T-helper 2 cell (primary cell): ENCODE measurements at places on chromosomes 4 and X.
A peak's percentile ranks its signal among the peaks of the same experiment; 100 is the strongest.

GRCh38 chr4:101782546-101782945 lies 8.0 kb upstream of the BANK1 start:
- DNase-seq = no peak

- no peak for DNase-seq
Observed at GRCh38 chr4:148044912-148045352, 313.0 kb downstream of the ARHGAP10 start.

GRCh38 chrX:20140420-20140819 lies 1.2 kb downstream of the EIF1AX start:
- no peak for DNase-seq

- DNase-seq = no peak
Observed at GRCh38 chr4:7107166-7107905, 39.5 kb upstream of the GRPEL1 start.

DNA sequence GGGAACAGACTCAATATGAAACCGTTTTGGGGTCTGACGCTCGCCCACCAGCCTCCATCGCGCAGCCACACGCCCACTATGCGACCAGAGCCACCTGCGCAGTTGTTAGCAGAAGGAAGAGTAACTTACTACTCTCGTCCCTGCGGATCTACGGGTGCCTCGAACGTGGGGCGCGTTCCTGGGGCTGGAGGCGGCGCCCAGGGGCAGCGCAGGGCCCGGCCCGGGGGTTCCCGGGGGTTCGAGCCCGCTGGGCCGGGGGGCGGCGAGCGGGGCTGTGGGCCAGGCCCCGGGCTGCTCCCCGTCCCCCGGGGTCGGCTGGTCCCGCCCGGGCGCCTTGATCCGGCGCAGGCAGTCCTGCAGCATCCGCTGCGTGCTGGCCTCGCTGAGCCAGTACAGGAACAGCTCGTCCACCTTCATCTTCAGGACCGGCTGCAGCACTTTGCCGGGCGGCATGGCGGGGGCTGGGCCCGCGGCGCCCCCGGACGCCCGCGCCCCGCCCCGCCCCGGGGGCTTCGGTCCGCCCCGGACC lies 404 bp downstream of the PPP2R3B start:
- peak; percentile 21 for DNase-seq

DNA sequence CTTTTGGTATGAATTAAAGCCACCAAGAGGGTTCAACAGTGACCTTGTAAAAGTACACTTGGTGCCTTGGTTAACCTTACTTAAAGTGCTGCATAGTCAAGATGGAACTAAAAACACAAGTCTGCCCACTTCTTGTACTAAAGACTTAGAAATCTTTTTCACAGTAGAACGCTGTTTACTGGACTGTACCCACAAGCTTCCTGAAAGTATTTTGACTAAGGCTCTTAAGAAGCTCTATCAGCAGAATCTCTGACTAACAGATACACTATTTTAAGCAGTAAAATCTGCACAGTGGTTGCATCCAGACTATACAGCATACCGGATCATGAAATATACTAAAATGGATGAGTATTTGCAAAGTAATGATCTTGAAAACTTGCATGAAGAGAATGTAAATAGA lies 7.2 kb downstream of the RAB28 start:
- peak; percentile 92 for DNase-seq

- DNase-seq = peak; percentile 31
Observed at GRCh38 chr4:87390551-87390890, 467 bp downstream of the HSD17B11 start.

DNA sequence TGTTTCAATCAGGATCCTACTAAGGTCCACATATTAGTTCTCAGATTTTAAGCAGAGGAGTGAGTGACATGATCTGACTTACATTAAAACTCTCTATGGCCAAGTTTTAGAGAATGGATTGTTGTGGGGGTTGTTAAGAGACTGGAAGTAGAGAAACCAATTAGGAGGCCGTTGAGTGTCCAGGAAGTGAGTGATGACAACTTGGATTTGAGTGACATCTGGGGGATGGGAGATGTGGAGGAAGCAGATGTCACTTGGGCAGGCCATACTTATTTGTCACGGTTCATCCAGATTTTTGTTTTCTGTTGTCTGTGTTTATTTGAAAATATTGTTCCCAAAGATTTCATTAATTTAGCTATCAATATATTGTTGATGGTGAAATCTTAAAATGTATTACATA lies 28.3 kb downstream of the ADD1 start:
- no peak for DNase-seq
